ENCODE measurements at places on chromosomes 6 and 20. TPM values are rescaled to one million over a fixed set of nuclear protein-coding genes. Genes with fewer than 3 reads are reported as not detected.
A peak's percentile ranks its signal among the peaks of the same experiment; 100 is the strongest.

DNA sequence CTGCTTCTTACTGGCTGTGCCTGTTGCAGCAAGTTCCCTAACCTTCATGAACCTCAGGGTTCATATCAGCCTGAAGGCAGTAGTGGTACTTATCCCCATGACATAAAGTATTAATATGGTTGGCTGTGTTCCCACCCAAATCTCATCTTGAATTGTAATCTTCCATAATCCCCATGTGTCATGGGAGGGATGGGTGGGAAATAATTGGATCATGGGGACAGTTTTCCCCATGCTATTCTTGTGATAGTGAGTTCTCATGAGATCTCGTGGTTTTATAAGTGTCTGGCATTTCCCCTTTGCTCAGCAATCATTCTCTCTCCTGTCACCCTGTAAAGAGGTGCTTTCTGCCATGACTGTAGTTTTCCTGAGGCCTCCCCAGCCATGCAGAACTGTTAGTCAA is 61.8 kb downstream of the FAM229B start:
- H3K36me3 ChIP-seq, result no peaks in the 10 kb centered on the region
- H3K27me3 ChIP-seq, result no peaks in the 10 kb centered on the region
- H3K4me1 ChIP-seq, result no peaks in the 10 kb centered on the region
- no peak overlapping the region for H3K4me3 ChIP-seq
- no peak overlapping the region for H3K27ac ChIP-seq

GRCh38 chr6:162157167-162157870 is 570.2 kb downstream of the PRKN start:
- no peak for DNase-seq
- no peak overlapping the region for H3K4me3 ChIP-seq
- H3K27me3 ChIP-seq, result no peaks in the 10 kb centered on the region
- H3K36me3 ChIP-seq, result no peaks in the 10 kb centered on the region
- no peaks in the 10 kb centered on the region for H3K4me1 ChIP-seq
- no peak overlapping the region for H3K27ac ChIP-seq

- H3K36me3 ChIP-seq, result no peaks in the 10 kb centered on the region
- H3K4me1 ChIP-seq, result no peaks in the 10 kb centered on the region
- no peaks in the 10 kb centered on the region for H3K27me3 ChIP-seq
- no peak overlapping the region for H3K4me3 ChIP-seq
These were observed 211.2 kb downstream of the MAFB start for GRCh38 chr20:40477805-40478204.

DNA sequence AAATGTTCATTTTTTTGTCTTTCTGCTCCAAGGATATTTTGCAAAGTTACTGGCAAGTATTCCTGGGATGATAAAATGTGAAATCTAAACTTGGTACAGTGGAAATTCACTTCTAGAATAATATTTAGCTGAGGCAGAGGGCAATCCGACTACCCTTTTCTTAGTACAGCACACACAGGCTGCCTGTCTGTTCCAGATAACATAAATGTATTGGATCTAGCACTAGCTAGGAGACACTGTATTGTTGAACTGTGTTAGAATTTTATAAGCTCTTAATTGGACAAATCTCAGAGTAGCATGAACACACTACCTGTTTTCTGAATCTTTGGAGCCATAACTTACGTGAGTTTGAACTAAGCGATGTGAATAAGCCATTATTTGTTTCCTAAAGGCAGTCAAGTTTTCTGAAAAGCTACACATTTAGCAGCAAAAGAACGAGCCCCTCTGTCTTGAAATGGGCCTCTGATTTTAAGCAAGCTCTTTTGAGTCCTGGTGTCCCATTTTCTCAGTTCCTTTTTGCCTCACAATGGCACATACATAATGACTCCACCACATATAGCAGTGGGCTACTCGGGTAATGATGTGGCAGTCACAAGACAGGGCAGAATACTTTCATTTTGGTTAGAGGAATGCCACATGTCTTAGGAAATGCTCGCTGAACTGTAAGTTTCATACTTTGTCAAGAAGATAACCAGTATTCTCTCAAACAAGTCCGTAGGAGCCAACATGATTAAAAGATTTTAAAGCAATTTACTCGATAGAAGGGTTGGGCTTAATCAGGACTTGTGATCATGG is 116.5 kb upstream of the ESR1 start:
- peak; percentile 18 for DNase-seq
- no peaks in the 10 kb centered on the region for H3K36me3 ChIP-seq
- H3K27ac ChIP-seq, result peak overlapping the region; percentile 19
- H3K4me1 ChIP-seq, result no peaks in the 10 kb centered on the region
- H3K27me3 ChIP-seq, result no peaks in the 10 kb centered on the region

- no peak for DNase-seq
- H3K36me3 ChIP-seq, result no peaks in the 10 kb centered on the region
- no peaks in the 10 kb centered on the region for H3K27me3 ChIP-seq
- H3K4me3 ChIP-seq, result no peak overlapping the region
These were observed 696 bp downstream of the TREML1 start for GRCh38 chr6:41153451-41153850.

DNA sequence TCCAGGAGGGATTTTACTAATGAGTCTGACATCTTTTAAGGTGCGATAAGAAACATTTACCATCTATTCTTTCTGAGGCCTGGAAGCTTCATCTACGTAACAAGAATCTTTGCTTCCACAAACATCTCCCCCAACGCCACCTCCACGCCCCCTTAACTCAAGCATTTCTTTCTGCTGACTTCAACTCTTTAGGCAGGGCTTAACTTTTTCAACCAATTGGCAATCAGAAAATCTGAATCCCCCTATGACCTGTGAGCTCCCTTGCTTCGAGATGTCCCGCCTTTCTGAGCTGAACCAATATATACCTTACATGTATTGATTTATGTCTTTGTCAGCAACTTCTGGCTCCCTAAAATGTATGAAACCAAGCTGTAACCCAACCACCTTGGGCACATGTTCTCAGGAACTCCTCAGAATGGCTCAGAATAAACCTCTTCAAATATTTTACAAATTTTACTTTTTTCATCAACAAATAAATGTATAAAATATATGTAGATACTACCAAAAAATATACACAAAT is 11.5 kb downstream of the OR2H2 start:
- H3K36me3 ChIP-seq, result no peaks in the 10 kb centered on the region
- H3K4me3 ChIP-seq, result no peak overlapping the region
- no peak for DNase-seq
- no peaks in the 10 kb centered on the region for H3K27me3 ChIP-seq
- no peak overlapping the region for H3K27ac ChIP-seq

GRCh38 chr6:150503586-150504339 is 95.9 kb upstream of the PLEKHG1 start:
- no peak overlapping the region for H3K4me3 ChIP-seq
- no peak for DNase-seq
- H3K27me3 ChIP-seq, result no peaks in the 10 kb centered on the region
- no peak overlapping the region for H3K27ac ChIP-seq
- H3K4me1 ChIP-seq, result no peaks in the 10 kb centered on the region

DNA sequence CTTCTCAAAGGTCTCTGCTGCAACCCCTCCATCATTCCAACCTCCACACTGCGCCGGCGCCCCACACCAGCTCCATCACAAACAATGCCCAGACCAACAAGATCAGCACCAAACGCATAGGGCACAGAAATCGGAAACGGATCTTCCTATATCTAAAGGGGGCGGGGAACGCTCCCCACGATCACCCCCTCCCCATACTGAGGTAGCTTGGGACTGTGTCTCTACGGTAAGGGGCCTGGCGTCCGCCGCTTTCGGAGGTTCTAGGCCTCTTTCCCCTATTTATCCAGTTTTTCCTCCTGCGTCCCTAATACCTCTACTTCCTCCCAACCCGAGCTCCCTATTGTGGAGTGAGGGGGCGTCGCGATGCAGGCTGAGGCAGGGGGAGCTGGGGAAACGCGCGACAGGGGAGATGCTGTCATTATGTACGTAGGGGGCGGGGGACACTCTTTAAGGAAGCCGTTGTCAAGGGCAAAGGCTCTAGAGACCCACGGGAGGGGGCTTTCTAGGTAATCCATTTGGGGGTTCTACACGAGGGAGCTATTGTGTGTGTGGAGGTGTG is 909 bp downstream of the DNAAF9 start:
- no peaks in the 10 kb centered on the region for H3K4me1 ChIP-seq
- H3K36me3 ChIP-seq, result no peaks in the 10 kb centered on the region
- peak overlapping the region; percentile 80 for H3K4me3 ChIP-seq
- H3K27me3 ChIP-seq, result no peaks in the 10 kb centered on the region
- DNase-seq, result peak; percentile 15

- H3K27ac ChIP-seq, result peak overlapping the region; percentile 80
- H3K4me3 ChIP-seq, result peak overlapping the region; percentile 28
- H3K27me3 ChIP-seq, result no peaks in the 10 kb centered on the region
- no peak for DNase-seq
These were observed 32.1 kb upstream of the ID4 start for GRCh38 chr6:19805129-19805481.

GRCh38 chr6:79525272-79526100 is 11.7 kb downstream of the LCA5 start:
- no peaks in the 10 kb centered on the region for H3K36me3 ChIP-seq
- H3K4me1 ChIP-seq, result peaks cover 22% of the 10 kb centered on the region
- no peaks in the 10 kb centered on the region for H3K27me3 ChIP-seq
- H3K4me3 ChIP-seq, result no peak overlapping the region
- peak; percentile 57 for DNase-seq

GRCh38 chr20:10609276-10609675 is 64.5 kb downstream of the JAG1 start:
- peaks cover 5% of the 10 kb centered on the region for H3K4me1 ChIP-seq
- H3K4me3 ChIP-seq, result no peak overlapping the region
- no peak for DNase-seq

Gene TRIM10
- polyA plus RNA-seq, result 0.02 TPM

Gene PARD6B
- 3.1 TPM for polyA plus RNA-seq

Gene TASP1
- polyA plus RNA-seq, result 6.7 TPM

Gene CLDN20
- polyA plus RNA-seq, result 0.07 TPM

Gene VSX1
- 0.08 TPM for polyA plus RNA-seq

Gene TCF19
- polyA plus RNA-seq, result 1.9 TPM

Data from pancreas (tissue), 10 donors.